ENCODE measurements at places on chromosomes 16 and 17. TPM values are rescaled to one million over a fixed set of nuclear protein-coding genes. Genes with fewer than 3 reads are reported as not detected.

Gene CUEDC1
- not detected for total RNA-seq

Gene SLC12A3
- total RNA-seq = not detected

- peaks cover 38% of the 10 kb centered on the region for H3K4me1 ChIP-seq
- DNase-seq = no peak
- H3K27ac ChIP-seq = peak overlapping the region; percentile 36
- H3K4me3 ChIP-seq = peak overlapping the region; percentile 89
- H3K36me3 ChIP-seq = no peaks in the 10 kb centered on the region
Observed at GRCh38 chr17:67375716-67376115, 1.4 kb upstream of the PITPNC1 start.

- H3K4me3 ChIP-seq = no peak overlapping the region
- no peaks in the 10 kb centered on the region for H3K36me3 ChIP-seq
- peaks cover 6% of the 10 kb centered on the region for H3K4me1 ChIP-seq
- H3K27me3 ChIP-seq = peaks cover 9% of the 10 kb centered on the region
Observed at GRCh38 chr16:19135896-19136438, 22.2 kb downstream of the ITPRIPL2 start.

- H3K27ac ChIP-seq = no peak overlapping the region
- peak overlapping the region; percentile 88 for H3K4me3 ChIP-seq
- H3K36me3 ChIP-seq = no peaks in the 10 kb centered on the region
- H3K4me1 ChIP-seq = peaks cover 16% of the 10 kb centered on the region
- DNase-seq = no peak
- no peaks in the 10 kb centered on the region for H3K27me3 ChIP-seq
Observed at GRCh38 chr17:73643852-73644144, 447 bp downstream of the SDK2 start.

Measured in naive thymus-derived CD8-positive, alpha-beta T cell (primary cell).